Activated naive CD4-positive, alpha-beta T cell treated with anti-CD3 and anti-CD28 coated beads, Interleukin-2, amount 50 U/mL, for 72 hours (primary cell): ENCODE measurements at places on chromosomes 7 and 10. TPM values are rescaled to one million over a fixed set of nuclear protein-coding genes. Genes with fewer than 3 reads are reported as not detected.

The AGR2 gene
- total RNA-seq: not detected

The OAT gene
- total RNA-seq: 39.3 TPM

The HILPDA gene
- 20.3 TPM for total RNA-seq

The TPST1 gene
- total RNA-seq: 1.6 TPM

The HMX3 gene
- total RNA-seq: not detected

The PDZD7 gene
- total RNA-seq: 1.3 TPM

DNA sequence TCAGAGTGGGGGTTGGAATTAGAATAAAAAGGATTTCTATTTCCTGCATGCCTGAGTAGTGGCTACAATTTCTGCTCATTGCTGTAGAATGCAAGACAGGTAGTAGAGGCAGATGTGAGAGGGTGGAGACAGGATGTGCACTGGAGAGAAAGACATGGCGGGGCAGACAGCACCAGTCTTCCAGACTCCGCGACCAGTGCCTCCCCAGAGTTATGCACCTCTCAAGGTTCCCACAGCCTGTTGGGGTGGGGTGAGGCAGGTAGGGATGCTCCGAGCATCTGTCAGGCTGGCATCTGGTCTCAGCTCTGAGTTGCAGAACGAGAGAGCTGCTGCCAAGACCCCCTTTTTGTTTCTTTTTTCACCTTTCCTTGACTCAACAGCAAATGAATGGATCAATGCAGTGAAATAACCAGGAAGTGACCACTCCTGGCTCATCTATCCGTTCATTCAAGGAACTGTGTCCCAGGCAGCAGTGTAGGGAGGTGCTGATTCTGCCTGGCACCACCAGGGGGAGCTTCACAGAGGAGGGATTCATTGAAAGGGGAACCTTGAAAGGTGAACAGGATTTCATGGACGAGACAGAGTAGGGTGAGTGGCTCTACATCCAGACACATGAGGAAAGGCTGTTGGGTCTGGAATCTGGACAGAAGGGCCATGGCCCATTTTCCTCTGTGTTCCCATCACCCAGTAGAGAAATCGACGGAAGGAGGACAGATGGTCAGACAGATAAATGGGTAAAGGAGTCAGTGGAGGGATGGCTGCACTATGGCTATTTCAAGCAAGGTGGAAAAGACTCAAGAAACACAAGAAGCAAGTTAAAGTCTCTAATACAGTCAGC, 17.2 kb upstream of the SLC18A3 start:
- DNase-seq: peak; percentile 55

DNA sequence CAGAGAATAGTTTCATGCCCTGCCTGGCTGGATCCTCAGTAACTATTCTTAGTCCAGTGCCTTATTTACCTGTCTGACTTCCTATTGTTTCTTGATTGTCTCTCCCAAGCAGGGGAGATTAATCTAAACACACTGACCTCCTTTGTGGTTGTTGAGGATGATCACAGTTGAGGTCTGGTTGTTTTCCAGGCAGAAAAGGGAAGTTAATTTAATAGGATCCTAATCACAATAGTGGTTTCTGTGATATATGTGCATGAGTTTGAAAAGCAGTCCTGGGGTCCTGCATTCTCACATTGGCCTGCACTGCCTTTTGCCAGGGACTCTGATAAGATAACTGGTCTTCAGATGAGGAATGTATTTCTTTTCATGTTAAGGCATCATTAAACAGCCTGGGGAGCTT, 130.1 kb downstream of the SND1 start:
- DNase-seq: no peak

DNA sequence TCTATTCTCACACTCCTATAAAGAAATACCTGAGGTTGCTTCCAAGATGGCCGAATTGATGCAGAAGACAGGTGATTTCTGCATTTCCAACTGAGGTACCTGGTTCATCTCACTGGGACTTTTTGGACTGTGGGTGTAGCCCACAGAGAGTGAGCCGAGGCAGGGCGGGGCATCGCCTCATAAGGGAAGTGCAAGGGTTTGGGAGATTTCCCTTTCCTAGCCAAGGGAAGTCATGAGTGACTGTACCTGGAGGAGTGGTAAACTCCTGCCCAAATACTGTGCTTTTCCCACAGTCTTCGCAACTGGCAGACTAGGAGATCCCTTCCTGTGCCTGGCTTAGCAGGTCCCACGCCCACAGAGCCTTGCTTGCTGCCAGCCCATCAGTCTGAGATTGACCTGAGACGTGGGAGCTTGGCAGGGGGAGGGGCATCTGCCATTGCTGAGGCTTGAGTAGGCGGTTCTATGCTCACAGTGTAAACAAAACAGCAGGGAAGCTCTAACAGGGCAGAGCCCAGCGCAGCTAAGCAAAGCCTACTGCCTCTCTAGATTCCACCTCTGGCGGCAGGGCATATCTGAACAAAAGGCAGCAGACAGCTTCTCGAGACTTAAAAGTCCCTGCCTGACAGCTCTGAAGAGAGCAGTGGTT, 152.2 kb downstream of the ARL4A start:
- no peak for DNase-seq

DNA sequence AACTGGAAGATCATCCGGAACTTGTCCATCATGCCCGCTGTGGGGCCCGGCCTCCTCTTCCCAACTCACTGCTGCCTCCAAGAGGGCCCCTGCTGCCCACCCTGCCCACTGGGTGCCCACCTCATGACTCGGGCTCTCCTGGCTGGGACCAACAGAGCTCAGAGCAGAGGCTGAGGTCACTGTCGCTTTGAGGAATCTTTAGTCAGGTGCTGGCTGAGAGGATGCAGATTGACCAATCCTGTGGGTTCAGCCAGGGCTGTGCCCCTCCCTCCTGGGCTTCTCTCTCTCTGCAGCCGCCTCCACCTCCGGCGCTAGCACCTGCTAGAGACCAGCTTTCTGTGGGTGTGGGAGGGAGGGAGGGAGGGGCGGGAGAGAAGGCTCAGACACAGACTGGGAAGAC, at the start of gene CALHM1:
Gene CALHM1 (minus strand): TSS at position 181 of the 400 bp plus-strand sequence. CDS start 149 bp downstream, at position 32.
- no peak for DNase-seq

GRCh38 chr7:50359258-50359994, 54.9 kb downstream of the IKZF1 start:
- peak; percentile 16 for DNase-seq

- peak; percentile 60 for DNase-seq
These were observed 911 bp upstream of the HNRNPH3 start for GRCh38 chr10:68330852-68331454.

DNA sequence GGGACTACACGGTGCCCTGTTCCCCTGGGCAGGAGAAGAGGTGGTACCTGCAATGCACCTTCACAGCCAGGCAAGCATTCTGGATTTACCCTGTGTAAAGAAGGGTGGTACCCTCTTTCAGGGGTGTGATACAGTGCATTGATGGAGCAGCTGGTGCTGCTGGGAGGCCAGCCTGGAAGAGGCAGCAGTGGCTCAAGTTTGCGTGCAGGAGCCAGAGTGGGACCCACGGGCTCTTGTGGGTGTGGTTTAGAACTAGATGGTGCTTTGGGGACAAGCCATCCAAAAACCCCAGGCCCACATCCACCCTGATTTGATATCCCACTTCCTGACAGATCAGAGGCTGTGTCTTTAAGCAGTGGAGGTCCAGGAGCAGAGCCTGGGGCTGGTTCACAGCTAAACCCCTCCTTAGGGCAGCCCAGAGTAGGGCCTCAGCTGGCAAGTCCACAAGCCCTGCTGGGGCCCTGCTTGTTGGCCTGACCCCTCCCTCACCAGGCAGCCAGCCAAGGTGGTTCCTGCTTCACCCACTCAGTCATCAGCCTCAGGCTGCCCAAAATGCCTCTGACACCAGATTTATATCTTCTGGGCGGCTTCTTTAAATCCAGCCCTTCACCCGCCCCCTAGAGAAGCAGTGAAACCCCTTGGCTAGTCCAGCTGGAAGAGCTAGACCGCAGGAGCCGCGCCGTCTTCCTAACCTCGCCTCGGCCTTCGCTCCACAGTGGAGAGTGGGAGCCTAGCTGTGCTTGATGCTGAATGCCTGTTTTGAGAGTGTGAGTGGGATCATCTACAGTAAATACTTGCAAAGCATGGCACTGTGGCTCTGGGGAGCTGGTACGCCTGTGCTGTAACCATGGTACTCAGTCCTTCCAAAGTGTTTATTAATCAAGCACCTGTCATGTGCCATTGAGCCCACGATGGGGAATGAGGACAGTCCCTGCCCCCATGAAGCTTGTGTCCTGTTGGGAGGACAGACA, 1.4 kb upstream of the ASIC3 start:
- DNase-seq: no peak

DNA sequence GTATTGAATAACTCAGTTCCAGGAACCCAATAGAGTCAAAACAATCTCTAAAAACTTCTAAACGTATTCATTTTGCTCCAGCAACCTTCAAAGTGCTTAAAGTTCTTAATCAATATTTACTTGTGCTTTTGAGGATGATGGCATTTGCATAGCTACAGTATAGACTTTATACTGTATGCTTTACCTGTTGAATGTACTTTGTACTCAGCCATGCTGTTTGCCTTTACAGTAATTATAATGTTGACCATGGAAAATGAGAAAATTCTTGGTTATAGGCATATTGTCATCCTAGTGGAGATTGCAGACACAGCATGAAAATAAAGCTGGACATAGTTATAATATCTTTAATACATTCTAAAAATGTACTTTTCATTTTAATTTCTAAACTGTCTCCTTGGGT, 762.7 kb upstream of the PHF14 start:
- DNase-seq: no peak

- DNase-seq: no peak
These were observed 10.2 kb downstream of the MLXIPL start for GRCh38 chr7:73613954-73614735.

DNA sequence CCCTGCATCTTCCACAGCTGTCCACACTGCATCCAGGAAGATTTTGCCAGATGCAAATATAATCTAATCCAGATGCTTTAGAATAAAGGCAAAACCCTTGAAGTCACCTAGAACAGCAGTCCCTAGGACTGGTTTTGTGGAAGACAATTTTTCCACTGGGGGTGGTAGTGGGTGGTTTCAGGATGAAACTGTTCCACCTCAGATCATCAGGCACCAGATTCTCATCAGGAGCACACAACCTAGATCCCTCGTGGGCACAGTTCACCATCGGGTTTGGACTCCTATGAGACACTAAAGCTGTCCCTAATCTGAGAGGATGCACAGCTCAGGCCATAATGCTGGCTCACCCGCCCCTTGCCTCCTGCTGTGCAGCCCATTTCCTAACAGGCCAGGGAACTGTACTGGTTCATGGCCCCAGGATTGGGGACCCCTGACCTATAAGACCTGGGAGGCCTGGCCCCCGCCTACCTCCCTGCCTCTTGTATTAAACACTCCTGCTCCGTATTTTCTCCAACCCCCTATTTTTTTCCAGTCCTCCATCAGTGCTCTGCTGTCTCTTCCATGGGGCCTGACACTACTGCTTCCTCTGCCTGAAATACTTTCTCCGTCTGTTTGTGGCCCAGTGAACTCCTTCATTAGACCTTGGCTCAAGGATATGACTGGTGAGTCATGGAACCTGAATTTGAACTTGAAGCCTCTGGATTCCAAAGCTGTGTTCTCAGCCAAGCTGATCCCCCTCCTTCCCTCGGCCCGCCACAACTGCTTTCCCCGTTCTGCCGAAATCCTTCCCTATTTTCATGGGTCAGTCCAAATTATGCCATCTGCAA, 79.9 kb upstream of the RHEB start:
- DNase-seq: no peak

DNA sequence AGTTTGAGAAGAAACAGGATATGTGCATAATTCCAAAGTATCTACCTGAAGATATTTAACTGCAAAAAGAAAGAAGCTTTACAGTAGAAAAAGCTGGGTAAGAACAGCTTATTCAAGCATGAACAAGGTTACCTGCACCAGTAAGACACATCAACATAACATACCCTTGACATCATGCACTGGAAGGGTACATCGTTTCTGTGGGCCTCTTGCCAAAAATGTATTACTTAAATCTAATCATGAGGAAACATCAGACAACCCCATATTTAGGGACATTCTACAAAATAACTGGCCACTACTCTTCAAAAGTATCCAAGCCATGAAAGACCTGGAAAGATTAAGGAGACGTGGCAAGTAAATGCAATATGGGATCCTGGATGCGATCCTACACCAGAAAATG, 18.9 kb downstream of the TPK1 start:
- no peak for DNase-seq

DNA sequence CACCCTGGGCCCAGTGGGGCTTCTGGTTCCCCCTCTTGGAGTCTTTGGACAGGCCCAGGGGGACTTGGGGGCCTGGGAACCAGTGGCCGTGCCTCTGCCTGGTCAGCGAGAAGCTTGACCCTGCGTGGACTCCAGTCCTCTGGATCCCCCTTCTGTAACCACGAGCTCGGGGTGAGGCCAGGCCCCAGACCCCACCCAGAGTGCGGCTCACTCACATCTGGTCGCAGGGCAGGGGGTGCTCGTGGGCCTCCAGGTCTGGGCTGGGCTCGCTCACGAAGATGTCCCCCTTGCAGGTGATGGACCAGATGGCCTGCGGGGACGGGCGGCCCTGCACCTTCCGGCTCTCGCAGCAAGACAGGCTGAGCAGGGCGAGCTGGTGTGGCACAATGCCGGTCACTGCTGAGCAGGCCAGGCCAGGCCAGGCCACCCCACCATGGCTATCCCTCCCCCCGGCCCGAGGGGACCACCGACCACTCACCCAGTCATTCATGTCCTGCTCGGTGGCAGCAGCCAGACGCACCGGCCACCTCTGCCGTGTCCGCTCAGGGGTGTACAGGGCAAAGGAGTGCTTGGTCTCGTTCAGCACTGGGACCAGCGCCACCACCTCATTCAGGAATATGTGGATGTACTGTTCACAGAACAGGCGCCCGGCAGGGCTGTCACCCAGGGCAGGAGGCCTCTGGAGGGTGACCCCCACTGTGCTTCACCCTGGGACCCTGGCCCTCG, 19.7 kb downstream of the BHLHA15 start:
- no peak for DNase-seq

DNA sequence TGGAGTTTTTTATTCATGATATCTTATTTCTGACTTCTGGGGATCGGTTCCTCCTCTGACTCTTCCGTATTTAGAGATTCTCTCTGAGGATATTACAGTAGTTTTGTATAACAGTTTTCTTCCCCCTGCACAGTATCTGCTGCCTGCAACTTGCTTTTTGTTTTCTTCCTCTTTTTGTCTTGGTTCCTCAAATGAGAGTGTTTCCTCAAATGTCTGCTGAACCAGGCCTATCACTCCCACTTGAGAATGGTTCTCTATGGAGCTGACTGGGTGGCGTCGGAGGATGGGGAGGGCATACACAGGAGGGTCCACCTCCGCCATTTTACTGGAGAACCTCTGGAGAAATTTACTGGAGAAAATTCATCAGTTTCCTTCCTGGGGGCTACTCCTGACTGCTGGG, 27.7 kb downstream of the ARHGAP22 start:
- no peak for DNase-seq

GRCh38 chr10:132366006-132366405, 31.0 kb upstream of the PWWP2B start:
- DNase-seq: no peak

DNA sequence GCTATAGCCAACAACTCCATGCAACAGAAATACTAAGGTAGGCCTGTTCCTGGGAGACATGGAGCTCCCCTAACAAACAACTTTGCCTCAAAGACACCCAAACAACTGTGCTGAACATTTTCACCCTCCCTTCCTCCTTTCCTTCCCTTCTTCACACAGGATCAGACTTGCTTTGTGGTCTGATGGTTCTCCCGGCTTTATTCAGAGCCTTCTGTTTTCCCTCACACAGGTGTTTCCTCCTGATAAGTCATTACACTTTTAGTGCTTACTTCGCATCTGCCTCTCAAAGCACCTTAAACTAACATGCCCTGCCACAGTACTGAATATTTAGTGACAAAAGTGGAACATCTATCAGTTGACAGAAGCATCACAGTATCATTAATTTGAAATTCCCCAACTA, 56.3 kb upstream of the YAE1 start:
- no peak for DNase-seq

- no peak for DNase-seq
These were observed 140.0 kb downstream of the ZEB1 start for GRCh38 chr10:31458974-31459373.

GRCh38 chr7:3641582-3641981, 340.5 kb downstream of the SDK1 start:
- DNase-seq: no peak
